ENCODE measurements at places on chromosomes 5 and 9.

- no peak for DNase-seq
Observed at GRCh38 chr5:147055089-147055826, 176.7 kb upstream of the PPP2R2B start.

DNA sequence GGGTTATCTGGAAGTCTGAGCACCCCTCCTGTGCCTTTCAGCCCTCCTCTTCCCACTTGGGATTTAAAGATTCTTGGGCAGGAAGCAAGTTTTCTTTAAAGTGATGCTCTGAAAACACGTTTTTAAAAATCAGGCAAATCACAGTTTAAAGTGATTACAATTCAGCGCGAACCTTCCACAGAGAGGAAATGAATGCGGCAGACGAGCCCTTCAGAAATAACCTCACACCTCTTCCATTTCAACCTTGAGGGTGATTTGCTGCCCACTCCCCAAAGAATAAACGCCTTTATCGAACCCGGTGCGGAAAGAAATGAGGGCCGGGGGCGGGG, 2.3 kb upstream of the EFNA5 start:
- no peak for DNase-seq

GRCh38 chr5:153523831-153524230, 33.4 kb downstream of the GRIA1 start:
- DNase-seq = no peak

DNA sequence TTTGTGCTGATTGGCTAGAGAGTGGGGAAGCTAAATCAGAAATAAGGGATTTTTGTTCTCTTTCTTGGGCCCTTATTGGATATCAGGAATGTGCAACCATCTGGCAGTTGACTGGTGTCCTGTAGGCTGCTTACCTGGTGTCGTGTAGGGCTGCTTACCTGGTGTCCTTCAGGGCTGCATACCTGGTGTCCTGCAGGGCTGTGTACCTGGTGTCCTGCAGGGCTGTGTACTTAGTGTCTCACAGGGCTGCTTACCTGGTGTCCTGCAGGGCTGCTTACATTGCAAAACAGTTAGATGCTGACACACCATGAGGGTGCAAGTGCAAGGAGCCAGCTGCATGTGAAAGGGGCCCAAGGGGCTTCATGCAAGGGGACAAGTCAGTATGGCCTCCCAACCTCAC, 249.3 kb downstream of the ICE1 start:
- DNase-seq = no peak
